ENCODE measurements at places on chromosomes 6 and 20. TPM values are rescaled to one million over a fixed set of nuclear protein-coding genes. Genes with fewer than 3 reads are reported as not detected.

GRCh38 chr6:68639211-68639610 is 4.1 kb downstream of the ADGRB3 start:
- H3K27ac ChIP-seq: peak overlapping the region; percentile 42
- DNase-seq: no peak
- no peaks in the 10 kb centered on the region for H3K36me3 ChIP-seq
- H3K4me3 ChIP-seq: peak overlapping the region; percentile 35

- no peaks in the 10 kb centered on the region for H3K27me3 ChIP-seq
- H3K4me1 ChIP-seq: no peaks in the 10 kb centered on the region
- no peaks in the 10 kb centered on the region for H3K36me3 ChIP-seq
- no peak overlapping the region for H3K4me3 ChIP-seq
- H3K27ac ChIP-seq: no peak overlapping the region
Observed at GRCh38 chr20:29741594-29741893, 1515.9 kb upstream of the DEFB115 start.

DNA sequence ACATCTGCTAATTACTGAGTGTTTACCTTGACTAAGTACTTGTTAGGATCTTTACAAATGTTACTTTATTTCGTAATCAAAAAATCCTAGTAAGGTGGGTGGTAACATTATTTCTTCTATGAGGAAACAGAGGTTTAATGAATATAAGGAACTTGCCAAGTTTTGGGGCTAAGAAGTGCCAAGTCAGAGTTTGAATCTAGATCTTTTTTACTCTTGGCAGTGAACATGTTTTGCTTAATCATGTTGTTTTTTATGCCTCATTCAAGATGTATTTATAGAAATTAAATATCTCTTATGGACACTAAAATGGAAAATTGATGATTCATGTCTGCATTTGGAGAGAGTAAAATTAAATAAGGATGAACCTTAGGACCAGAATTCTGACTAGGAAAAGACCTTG is 393.7 kb downstream of the UTRN start:
- peaks cover 5% of the 10 kb centered on the region for H3K4me1 ChIP-seq
- no peaks in the 10 kb centered on the region for H3K27me3 ChIP-seq
- no peak for DNase-seq
- no peak overlapping the region for H3K4me3 ChIP-seq

DNA sequence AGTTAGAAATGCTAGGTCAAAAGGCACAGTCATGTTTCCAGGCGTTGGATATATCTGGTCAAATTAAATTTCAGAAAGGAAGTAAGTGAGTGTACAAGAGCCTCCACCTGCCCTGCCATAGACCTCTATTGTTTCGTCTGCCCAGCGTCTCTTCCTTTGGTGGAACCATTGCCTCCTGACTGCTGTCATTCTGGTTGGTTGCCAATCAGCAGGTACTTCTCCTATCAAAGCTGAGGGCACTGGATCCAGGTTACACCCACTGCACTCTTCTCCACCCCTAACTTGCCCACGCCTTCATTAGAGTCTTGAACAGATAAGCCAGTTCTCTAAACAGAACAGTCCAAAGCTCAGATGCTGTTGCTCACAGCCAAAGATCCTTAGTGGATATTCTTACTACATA is 2.6 kb upstream of the WFDC5 start:
- DNase-seq: no peak
- H3K4me3 ChIP-seq: no peak overlapping the region
- H3K36me3 ChIP-seq: no peaks in the 10 kb centered on the region
- peaks cover 4% of the 10 kb centered on the region for H3K27me3 ChIP-seq
- H3K27ac ChIP-seq: no peak overlapping the region
- H3K4me1 ChIP-seq: no peaks in the 10 kb centered on the region

DNA sequence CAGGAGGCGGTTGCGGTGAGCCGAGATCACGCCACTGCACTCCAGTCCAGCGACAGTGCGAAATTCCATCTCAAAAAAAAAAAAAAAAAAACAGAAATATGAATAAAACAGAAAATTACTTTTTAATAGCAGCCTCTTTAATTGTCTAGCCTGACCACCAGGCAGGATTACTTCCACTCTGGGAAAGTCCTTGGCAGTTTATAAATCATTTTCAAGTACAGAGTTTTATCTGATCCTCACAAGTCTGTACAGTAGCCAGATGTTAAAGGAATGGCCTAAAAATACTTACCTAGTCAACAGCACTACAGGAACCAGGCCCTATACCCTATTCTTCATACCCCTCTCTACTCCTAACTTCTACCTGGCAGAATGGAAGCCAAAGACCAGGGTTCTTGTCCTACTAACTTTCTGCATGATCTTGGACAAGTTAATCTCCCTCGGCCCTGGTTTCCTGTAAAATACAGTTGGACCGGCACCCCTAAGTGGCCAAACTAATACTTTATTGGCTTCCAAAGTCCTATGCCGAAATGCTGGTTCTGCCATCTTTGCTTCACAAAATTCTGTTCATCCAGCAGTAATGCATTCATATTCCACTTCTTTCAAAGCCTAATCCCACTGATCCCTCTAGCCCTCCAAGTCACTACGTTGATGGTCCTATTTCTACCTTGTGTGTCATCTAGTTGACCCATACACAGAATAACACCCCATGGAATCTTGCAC is 1.9 kb downstream of the EIF2S2 start:
- H3K27me3 ChIP-seq: no peaks in the 10 kb centered on the region
- peak overlapping the region; percentile 97 for H3K27ac ChIP-seq
- peaks cover 28% of the 10 kb centered on the region for H3K36me3 ChIP-seq
- H3K4me1 ChIP-seq: peaks cover 67% of the 10 kb centered on the region
- DNase-seq: no peak

Gene BLCAP
- 81.7 TPM for total RNA-seq

Gene NOX3
- total RNA-seq: not detected

Gene BPIFB2
- total RNA-seq: not detected

Data from heart left ventricle (tissue), 16 donors.